MCF 10A (cell line): ENCODE measurements at places on chromosomes 5 and 9.

GRCh38 chr5:130050585-130050984 is 146.3 kb downstream of the CHSY3 start:
- peak; percentile 55 for DNase-seq

DNA sequence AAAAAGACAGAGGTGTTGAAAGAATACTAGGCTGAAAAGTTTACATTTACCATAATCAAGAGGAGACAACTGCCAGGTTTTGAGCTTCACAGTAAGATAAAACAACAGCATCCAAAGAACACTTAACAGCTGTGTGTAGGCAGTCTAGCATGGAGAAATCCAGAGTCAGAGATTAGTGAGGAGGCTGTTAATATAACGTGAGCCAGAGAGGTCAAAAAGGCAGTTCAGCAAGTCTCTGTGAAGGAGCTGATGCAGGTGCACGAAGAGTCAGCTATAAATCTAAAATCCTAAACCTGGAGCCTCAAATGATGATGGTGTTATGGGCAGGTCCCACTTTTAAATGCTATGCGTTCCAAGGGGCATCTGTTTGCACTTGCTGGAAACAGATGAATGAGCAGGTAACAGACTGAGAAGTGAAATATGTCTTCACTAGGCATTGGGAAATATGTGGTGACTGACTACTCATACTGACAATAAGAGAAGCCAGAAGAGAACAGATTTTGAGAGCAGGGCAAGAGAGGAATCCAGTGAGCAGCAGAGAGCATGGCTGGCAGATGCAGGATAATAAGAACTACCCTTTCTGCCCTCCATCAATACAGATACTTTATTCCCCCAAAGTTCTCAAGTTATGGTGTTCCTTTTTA is 8.7 kb downstream of the APTX start:
- no peak for DNase-seq

DNA sequence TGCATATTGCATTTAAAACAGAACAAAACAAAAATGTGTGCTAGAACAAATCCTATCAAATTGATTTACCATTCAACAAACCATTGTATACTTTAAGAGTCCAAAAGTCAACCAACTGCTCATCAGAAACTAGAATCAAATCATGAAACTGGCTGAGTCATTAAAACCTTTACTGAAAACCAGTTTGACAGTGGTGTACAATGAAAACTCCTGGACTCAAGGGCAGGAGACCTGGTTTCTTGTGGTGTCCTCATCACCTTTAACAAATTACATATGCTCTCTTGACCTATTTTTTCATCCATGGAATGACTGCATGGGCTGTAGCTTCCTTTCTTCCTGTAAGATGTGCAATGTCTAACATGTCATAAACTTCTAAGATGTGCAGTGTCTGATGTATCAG is 315.3 kb upstream of the SLC30A5 start:
- no peak for DNase-seq

- no peak for DNase-seq
Measured at GRCh38 chr5:71895546-71895945, 176.5 kb downstream of the CARTPT start.

DNA sequence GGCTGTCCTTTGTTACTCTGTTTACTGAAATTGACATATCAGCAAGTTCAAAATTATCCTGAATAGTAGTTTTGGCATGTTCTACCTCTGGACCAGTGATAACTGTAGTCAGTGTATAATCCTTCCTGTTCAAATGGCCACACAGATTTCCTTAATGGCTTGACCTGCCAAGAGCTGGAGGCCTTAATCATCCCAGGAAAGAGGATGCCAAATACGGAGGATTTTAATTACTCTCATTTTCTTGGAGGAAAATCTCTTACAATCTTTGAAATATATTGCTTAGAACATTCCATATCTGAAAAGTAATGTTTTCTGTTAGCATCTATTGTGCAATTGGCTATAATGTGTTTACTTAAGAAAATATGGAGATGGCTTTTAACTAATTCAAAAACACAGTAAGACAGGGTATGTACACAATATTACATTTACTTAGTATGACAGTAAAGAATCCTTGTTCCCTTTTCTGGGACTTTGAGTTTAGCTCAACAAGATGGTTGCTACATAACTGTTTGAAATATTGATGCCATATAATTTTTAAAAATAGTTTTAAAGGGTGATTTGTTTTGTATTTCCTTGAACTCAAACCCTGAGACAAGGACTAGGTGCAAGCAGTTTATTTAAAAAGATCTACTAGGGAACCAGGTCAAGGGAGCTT is 68.9 kb upstream of the SELENOP start:
- no peak for DNase-seq

- no peak for DNase-seq
Measured at GRCh38 chr5:41547991-41548390, 37.6 kb upstream of the PLCXD3 start.

DNA sequence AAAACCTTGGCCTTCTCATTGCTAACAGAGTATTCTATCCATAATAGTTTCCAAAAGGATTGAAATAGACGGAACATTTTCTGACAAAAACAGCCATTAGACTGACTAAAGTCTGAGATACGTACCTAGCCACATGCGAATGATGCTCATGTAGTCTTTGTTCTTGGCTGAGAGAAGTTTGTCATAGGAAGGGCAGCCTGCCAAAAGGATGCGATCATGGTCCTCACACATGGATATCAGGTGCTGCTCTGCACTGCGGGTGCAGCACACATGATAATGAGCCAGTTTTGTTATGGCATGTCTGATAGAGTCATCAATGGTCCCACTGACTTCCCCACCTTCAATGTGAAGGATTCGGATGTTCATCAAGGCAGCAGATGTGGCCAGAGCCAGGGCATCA is 12.3 kb downstream of the GNE start:
- DNase-seq: no peak

DNA sequence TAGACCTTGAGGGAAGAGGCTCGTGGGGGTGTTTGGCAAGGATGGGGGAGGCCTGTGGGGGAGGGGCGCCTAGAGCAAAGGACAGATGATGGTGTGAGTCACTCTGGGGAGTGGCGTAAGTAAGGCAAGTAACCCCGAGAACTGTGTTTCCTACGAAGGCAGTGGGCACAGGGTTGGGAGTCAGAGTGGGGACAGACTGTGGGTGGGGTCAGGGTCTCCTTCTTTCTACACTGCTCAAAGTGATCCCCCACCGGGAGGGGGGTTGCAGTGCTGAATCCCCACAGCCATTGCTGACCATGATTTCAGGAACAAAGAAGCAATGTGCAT is 136.8 kb downstream of the TENT4A start:
- DNase-seq: no peak

GRCh38 chr5:6631441-6631840 is 1.4 kb downstream of the NSUN2 start:
- DNase-seq: no peak

DNA sequence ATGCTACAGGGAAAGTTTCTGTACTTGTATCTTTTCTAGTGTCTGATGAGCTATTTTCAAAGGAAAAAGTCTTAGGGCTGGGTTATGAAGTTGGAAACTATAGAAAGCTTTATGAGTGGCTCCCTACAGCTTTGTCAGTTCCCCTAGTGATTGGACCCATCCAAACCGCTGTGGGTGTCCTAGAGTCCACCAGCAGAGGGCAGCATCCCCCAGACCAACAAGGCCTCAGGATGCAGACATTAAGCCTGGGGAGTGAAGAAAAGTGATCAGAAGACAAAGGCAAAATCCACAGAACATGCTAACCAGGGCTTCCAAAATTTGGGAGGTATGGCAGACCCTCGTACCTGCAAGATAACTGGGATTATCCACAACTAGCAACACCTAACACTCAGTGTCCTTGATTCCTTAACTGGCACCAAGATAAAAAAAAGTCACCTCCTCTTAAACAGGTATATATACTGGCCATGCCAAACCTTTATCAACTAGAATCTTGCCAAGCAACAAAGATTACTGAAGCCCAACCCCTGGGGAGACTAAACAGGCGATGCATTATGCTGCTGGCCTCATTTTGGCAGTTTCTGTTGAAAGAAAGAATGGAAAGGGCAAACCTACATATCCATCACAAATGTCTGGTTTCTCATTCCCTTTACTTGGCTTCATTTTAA is 110.4 kb upstream of the NR5A1 start:
- DNase-seq: peak; percentile 85

DNA sequence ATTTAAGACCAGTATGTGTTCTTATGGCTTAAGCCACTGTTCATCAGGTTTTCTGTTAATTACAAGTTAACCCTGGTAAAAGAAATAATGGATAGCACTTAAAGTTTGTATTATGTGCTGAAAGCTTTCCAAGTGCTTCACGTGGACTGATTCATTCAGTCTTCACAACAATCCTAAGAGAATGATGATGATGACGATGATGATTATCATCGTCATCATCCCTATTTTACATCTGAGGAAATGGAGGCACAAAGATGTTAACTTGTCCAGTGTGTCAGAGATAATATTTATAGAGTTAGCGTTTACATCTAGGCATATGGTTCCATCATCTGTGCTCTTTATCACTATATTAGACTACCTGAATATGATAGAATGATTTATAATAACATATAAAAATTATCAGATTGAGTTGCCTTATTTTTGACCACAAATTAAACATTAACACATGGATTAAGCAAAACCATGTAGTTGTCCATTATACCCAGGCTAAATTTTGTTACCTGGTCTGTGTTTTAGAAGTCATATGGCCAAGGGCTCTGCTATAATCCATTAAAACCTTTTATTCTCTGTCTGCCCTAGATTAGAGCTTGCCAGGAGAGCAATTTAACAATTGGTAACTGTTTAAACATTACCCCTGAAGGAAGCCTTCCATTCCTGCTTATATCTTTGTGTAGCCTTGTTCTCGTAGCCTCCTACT is 102.3 kb upstream of the MAP3K1 start:
- no peak for DNase-seq

DNA sequence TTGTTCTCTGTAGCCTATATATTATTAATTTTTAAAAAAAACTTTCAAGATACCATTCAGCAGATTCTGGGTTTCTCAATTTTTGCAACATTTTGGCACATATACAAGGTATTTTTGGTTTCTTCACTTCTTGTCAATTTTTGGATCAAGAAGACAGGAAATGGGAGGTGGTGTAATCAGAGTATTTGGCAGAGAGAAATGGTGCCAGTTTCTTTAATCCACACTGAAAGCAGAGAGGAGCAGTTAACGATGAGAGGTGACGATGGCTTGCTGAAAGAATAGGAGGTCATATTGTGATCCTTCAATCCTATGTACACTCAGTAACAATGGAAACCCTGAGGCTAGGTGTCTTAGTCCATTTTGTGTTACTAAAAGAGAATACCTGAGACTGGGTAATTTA is 16.4 kb downstream of the NNT start:
- DNase-seq: peak; percentile 79

DNA sequence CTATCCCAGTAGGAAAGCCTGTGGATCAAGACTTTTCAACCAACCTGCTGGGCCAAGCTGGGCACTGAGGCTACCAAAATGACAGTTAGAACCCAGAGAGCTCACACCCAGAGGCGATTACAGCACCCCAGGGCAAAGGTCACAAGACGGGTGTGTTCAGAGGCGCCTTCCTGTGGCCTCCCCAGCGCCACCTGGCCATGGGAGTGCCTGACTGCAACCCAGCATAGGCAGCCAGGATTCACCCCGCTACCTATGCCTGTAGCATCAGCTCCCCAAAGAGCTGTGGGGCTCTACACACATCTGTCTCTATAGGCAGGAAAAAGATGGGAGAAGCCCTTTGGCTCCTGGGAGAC is 33.5 kb downstream of the PDGFRB start:
- peak; percentile 63 for DNase-seq

DNA sequence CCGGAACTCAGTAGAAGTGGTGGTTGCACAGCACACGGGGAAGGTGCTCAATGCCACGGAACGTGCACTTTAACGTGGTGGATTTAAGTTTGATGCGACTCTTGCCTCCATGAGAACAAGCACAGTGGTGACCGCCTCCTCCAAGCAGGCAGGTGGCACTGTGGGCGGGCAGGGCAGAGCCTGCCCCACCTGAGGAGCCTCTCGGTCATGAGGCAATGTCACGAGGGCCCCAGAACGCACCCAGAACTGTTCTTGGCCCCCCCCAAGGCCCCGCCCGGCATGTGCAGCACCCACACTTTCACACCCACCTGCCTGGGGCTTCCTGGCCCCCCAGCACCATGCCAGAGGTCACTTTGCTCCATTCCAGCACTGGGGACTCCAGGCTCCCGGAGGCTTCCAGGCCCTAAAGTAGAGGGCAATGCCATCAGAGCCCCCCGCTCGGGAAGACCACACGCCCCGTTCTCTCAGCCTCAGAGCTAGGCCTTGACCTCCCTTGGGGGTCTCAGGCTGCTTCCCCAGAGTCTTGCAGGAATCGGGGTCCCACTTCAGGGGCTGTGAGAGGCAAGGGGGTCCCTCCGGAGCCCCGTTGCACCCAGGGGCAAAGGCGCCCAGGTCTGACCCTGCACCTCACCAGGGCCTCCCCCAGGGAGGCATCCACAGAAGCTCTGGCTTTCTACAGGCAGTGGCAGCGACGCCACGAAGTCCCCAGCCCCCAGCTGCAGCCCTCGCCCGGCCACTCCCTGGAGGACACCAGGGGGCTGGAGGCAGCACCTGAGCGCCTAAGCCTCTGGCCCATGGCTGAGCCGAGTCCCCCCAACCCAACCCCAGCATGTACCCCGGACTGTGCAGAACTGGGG is 14.0 kb downstream of the CCDC187 start:
- no peak for DNase-seq

- DNase-seq: no peak
Measured at GRCh38 chr5:148653836-148654781, at the start of gene HTR4. HTR4 (minus strand) TSS chr5:148654527; CDS start chr5:148637014, 17,513 bp downstream.

DNA sequence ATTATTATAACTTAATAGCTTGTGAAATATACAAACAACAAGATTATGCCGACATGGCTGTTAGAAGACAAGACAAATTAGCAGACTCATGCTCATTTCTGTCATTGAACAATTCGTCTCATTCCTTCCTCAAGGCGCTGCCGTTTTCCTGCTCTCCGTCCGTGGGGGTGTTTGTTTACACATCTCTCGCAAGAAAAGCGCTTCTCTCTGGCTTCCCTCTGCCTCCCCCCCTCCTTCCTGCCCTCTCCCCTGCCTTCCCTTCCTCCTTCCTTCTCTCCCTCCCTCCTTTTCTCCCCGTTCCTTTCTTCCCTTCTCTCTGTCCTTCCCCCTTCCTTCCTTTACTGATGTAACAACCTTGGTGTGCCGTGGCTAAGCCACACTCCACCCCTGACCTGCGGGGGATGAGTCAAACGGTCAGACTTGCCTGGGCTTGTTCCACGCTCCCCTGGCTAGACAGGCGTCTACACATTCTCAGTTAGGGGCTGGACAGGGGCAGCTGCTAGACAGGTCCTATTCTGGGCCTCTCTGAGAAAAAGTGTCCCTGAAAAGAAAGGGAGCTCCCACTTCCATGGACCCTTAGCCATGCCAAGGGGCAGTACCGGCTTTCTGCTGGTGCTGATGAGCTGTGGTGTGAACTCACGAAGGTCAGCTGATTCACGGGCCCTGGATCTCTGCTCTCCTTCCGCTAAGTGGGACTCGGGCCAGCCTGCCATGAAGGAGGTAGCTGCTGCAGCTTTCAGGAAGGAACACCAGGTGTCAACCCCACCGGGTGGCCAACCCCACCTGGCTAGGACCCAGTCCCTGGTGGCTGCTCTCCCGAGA is 32.0 kb upstream of the SPTLC1 start:
- DNase-seq: peak; percentile 94
